ENCODE measurements at places on chromosomes 12 and 14.

GRCh38 chr14:102154821-102155549 is 15.3 kb downstream of the WDR20 start:
- DNase-seq, result no peak

DNA sequence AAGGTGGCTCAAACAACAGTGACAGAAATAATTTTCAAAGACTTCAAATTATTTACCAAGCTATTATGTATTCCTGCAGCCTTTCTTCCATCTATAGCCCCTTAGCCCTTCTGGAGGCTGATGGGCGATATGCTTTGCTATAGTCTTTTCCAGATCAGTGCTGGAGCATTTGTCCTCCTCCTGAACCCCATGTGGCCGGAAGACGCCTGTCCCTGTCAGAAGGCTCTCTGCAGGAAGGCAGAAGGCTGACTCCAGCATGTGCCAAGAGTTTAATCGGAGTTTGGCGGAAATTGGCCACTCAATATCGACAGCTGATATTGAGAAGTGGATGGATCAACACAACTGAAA is 49.3 kb upstream of the MAX start:
- no peak for DNase-seq

- DNase-seq, result no peak
These were observed 298.1 kb upstream of the CLEC14A start for GRCh38 chr14:38554026-38554425.

- DNase-seq, result no peak
These were observed 4.0 kb upstream of the SLC38A2 start for GRCh38 chr12:46376579-46376978.

DNA sequence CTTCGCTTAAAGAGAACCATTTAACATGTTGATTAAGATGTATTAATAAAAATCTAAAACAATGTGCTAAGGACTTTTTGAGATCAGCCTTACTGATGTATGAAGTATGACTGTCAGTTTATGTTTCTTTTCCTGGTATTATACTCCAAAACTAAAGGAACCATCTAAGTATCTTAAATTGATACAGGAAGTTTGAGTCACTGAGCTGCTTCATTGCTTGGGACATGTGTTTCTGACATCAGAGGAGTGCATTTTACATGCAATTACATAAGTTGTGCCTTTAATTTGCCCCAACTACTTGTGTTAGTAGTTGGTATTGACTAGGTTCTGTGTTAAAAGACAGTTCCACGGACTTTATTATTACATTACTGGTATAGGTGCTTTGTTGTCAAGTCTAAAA is 50.9 kb downstream of the PROX2 start:
- no peak for DNase-seq

DNA sequence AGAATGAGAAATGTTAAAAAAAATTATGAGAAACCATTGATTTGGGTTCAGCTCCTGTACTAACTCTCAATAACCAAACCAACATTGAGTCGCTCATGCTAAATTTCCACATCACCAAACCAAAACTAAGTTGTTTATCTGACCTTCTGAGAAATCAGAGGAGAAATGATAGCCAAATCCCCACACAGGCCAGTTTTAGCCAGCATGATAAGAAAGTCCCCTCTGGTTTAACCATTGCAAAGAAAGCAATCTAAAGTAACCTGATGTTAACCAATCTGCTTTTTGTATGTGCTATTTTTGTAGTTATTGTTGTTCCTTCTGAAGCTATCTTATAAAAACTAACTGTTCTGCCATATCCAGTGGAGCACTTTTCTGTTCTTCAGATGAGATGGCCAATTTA is 599.7 kb downstream of the SLC16A7 start:
- DNase-seq, result no peak

GRCh38 chr14:72544615-72545387 is 349.1 kb downstream of the DPF3 start:
- DNase-seq, result no peak

GRCh38 chr14:56271970-56272369 is 153.8 kb downstream of the PELI2 start:
- no peak for DNase-seq

DNA sequence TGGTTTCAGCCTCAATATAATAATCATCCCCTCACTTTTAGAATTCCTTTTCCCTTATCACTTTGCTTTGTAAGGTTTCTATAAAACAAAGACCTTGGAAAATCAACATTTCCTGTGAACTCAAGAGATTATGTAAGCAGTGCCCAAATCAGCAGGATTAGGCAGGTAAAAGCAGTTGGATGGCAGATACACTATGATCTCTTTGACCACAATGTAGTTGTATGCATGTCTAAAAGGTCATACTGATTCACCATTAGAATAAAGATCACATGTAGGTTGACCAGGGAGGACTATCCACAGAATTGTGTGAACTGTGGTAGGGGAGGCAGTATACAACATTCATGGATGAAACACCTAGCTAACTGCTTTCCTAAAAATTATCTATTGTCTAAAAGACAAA is 57.5 kb downstream of the DENND5B start:
- DNase-seq, result no peak

DNA sequence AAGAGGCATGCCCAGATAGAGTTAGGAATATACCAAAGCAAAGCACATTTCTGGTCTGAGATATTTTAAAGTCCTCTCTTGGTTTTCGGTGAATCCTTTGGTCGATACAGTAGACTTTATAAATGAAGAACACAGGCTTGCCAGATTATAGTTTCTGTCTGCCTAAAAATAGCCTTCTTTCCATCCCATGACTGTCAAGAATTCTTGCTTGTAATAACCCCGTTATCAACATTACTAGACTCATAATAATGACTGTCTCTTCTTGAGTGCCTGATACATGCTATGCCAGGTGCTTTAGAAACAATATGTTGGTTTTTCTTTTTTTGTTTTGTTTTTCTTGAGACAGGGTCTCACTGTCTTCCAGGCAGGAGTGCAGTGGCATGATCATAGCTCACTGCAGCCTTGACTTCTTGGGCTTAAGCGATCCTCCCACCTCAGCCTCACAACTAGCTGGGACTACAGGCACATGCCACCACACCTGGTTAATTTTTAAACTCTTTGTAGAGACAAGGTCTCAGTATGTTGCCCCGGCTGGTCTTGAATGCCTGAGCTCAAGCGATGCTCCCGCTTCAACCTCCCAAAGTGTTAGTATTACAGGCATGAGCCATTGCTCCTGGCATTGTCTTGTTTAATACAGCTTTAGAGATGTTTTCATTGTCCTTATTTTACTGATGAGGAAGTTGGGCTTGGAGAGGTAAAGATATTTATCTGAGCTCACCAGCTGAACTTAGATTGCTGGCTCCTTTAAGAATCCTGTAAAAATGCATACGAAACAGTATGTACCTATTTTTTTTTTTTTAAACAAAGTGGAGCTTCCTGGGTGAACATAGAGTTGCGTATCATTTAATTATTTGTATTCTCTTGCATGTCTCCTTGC is 30.4 kb downstream of the CHST11 start:
- no peak for DNase-seq

GRCh38 chr14:74604911-74605310 is 7.1 kb downstream of the LTBP2 start:
- no peak for DNase-seq

DNA sequence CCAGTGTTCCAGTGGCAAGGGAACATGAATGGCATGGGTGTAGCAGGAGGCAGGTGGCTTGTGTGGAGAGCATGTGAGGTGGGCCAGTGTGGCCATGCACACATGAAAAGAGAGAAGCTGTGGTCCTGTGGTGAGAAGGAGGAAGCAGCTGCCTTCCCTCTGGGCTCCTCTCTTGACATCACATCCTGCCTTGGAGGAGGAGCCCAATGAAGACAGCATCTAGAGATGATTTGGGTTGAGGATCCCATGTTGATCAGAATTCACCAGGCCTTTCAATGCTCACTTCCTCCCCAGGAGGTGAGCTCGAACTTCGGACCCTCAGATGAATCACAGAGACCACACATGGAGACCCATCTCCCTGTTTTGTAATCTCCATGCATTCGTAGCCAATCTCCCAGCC is 82.6 kb downstream of the LRRC74A start:
- no peak for DNase-seq

GRCh38 chr14:33486332-33486890 is 464.5 kb downstream of the EGLN3 start:
- DNase-seq, result no peak

DNA sequence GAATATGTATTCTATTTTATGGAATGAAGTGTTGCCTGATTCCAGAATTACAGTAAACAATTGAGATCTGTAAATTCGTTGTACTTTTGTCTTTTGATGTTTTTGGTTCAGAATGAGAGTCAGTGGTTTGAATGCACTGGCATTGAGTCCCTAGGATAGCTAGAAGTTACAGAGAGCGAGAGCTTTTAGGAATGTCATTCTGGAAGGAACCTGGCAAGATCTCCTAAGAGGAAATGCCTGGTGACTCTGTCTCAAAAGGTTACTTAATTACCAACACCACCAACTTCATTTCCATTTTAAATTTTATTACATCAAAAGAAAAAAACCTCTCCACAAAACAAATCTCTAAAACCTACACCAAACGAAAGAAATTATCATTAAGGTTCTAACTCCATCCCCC is 6.0 kb upstream of the CEBPE start:
- no peak for DNase-seq

- no peak for DNase-seq
These were observed 455.6 kb downstream of the CCDC91 start for GRCh38 chr12:28645891-28646290.

- DNase-seq, result no peak
These were observed 364.2 kb downstream of the GALC start for GRCh38 chr14:87628780-87629179.

DNA sequence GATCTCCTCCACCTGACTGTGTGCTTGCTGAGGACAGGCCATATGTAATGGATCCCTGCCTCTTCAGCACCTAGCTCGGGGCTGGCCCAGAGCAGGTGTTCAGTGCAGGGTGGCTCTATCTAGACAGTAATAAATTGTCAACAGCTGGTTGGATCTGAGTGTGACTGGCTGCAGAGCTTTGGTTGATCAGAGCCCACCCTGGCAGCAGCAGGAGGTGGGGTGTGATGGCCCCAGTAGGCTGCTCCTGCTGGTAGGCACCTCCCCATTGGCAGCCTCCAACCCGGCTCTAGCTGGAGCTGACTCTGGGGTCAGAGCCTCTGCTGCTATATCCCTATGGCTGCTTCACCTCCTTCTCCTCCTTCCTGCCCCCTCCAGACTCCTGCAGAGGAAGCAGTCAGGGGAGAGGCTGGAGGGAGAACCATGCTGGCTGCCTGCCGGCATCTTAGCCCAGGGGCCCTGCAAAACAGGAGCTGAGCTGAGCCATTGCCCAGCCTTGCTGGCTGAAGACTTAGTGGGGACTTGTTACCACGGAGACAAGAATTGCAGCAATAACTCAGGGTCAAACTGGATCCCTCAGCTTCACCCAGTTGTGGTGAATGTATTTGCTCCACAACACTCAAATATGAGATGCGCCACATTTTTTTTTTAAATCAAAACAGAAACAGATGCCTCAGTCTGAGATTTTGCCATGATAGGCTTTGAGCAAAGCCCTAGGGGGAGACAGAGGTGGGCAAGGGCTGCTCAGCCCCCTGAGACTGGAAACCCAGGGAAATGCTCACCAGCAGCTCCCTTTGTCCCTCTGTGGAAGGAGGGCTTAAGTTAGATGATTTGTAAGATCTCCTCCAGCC is 22.2 kb downstream of the TMEM63C start:
- DNase-seq, result no peak

GRCh38 chr12:118126119-118126757 is 9.7 kb upstream of the PEBP1 start:
- DNase-seq, result no peak

- DNase-seq, result peak; percentile 81
These were observed at the start of gene TWF1 for GRCh38 chr12:43805860-43806736. TWF1 (minus strand) TSS chr12:43806317; CDS start chr12:43806245, 72 bp downstream.

DNA sequence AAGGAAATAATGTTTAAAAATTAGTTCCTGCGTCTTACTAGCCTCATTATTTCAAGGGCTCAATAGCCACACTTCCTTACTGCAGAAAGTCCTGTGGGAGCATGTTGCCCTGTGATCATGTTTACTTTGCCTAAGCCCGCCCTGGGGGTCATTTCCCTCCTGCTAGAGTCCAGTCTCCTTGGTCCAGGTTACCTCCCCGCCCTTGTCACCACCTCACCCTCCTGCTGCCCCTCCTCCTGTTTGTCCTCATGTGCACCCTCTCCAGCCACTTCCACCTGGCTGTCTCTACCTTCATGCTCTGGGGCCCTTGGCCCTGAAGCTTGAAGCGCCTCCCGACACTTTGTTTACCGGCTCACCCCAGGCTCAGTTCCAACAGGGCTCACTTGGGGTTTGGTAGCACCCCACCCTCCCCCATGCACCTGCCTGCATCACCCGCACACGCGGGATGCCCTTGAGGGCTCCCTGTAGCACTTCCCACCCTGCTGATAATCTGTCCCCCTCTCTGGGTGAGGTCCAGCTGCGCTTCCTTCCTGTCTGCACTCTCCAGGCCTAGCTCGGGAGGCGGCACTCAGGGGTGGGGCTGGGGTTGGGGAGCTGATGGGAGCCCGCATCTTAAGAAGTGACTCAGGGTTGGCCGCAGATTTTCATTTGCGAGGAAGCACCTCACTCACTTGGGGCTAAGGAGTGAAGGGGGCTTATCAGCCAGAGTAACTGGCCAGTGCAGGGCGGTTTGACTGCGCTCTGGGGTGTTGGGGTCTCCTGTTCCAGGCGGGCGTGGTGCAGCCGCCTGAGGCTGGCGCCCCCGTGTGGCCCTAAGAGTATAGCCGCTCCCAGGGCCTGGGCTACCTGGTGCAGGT is 40.1 kb downstream of the SMIM41 start:
- peak; percentile 17 for DNase-seq

DNA sequence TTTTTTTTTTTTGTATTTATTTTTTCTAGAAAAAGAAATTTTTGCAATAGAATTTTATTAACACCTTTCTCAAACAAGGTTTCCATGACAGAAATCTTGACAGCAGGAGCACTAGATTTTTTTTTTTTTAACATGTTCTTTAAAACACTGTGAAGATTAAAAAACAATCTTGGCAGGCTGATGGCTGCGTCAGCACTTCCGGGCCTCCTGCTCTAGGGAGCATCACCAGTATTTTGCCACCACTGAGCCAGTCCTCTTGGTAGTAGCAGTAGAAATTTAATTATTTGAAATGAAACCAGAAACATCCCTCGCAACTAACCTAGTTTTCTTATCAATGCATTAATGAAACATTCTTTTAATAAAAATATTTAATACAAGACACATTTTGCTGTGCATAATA is 99.6 kb downstream of the APAF1 start:
- DNase-seq, result no peak

DNA sequence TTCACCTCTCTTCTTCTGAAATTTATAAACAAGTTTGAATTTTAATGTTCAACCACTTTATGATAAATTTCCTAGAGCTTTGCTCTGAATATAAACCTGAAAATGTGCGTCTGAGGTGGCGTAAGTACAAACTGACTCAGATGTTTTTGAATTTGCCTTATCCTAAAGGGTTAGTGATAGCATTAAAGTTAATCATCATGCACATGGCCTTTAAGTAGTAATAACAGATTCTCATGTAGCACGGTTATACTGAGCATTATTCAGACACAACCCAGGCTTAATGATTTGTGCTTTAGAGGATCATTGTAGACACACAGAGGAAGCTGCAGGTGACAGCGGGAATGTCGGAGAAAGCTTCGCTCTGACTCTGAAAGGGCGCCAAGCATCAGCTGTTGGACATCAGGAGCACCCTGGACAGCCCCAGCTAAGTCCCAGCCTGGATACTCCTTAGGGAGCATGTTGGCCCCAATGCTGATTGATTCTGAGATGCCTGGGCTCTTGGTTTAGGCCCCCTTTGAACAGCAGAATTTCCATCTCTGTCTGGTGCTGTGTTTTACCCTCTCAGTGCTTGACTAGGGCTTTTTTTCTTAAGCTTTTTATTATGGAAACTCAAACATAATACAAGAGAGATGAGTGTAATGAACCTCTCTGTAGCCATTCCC is 91.1 kb downstream of the PLXNC1 start:
- DNase-seq, result no peak
